ENCODE measurements at places on chromosomes 1 and 21.

GRCh38 chr21:34201001-34201400 is 127.6 kb downstream of the MRPS6 start:
- DNase-seq, result no peak

GRCh38 chr21:44596068-44596725 is 3.9 kb upstream of the KRTAP10-6 start:
- DNase-seq, result no peak

DNA sequence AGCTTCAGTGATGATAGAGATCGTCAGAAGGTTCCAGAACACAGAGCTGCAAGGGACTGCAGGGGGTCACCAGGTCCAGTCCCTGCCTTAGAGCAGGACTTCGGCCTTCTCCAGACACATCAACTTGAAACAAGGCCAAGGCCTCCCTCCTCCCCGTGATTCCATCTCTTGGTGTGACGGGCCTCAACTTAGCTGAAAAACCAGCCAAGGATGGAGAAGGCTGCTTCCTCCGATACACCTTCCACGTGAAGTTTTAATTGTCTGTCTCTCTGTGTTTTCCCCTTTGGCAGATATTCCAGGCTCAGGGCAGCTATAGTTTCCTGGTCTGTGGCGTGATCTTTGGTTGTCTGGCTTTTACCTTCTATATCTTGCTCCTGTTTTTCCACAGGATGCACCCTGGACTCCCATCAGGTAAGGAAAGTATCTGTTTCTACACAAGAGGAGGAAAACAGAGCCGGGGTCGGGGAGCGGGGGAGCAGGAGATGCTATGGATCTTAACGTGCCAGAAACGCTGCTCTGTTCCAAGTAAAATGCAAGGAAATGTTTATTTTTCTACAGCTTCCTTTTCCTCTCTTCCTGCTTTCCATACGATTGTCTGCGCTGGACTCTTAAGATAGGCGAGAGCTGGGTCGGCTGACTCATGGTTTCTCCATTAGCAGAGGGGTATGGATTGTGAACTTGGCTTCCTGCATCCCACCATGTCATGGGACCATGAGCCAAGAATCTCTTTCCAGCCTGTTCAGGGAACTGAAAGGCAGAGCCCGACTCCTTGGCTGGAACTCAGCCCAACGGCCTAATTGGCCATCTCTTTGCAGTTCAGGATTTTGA is 32.8 kb downstream of the ELK4 start:
- DNase-seq, result no peak

DNA sequence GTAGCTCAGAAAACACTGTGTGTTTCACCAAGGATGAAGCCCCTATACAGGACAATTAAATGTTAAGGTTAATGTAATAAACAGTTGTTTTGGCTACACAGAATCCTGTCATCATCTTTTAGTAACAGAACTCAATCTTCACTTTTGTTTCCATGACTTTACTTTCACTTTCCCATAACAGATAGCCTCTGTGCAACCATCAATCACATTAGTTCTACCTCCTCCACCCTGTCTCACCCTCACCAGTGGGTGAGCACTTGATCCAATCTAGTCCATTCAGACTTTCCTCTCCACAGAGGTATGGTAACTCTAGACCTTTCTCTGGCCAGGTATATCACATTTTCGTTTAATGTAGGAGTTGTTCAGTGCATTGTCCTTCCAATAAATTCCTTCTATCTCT is 1018.5 kb downstream of the ADGRL2 start:
- DNase-seq, result no peak

GRCh38 chr1:59354709-59355337 is 57.9 kb downstream of the FGGY start:
- no peak for DNase-seq

DNA sequence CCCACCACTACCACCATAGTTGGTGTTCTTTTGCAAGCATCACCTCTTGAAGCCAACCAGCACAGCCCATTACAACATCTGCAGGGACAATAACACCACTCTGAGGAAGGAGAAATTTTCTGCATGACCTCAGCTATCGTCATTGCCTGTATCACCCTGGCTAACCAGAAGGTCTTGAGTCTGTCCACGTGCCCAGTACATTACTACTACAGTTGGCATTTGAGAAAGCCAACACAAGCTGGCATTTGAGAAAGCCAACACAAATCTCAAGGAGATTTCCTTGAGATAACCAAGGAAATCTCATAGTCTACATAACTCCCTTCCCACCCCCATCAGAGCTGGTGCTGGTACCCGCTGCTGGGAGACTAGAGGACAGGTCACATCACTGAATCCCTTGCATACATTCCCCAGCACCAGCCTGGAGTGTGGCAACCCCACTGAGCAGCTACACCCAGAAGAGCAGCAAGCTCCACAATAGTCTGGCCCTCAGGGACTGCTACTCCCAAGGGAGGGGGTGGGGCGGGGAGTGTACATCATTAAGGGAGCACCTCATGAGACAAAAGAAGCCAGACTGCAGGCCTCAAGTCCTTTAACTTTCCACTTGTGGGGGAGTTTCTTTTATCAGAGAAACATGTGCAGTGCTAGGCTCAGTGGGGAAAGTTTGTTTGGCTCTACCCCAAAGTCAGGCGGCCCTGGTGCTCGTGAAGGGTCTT is 46.0 kb upstream of the GUCA2A start:
- DNase-seq, result no peak

DNA sequence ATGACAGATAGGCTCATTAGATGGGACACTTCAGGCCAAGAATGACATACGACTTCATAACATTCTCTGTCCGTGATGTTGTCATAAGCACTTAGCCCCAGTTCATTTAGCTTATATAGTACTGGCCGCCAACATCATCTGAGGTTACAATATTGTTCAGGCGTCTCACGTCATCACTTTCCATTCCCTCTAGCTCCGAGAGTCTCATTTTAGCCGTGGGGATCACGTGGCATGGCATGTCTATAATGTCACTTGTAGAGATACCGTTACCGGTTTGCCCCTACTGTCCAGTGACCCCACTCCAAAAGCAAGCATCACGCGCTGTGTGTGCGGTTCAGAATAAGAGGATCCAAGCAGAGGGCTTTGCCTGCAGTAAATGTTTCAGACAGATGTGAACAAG is 34.6 kb upstream of the HEATR1 start:
- DNase-seq, result no peak

GRCh38 chr1:167328816-167329483 is 108.3 kb downstream of the POU2F1 start:
- DNase-seq, result no peak

DNA sequence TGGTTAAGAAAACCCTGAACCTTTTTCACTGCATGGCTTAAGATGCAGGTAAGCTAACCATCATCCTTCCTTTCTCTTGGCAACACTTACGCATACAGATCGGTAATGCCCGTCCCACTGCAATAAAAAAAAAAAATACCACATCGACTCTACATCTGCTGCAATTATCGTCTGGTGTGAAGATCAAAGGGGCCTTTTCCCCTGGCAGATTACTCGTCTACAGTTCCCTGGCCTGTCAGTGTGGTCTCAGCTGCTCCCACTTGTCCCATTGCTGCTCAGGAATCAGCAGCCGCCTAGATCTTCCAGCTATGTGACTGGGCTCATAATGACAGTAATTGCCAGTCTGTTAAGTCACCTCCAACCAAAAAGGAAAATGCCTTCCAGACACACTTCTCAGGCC is 133.1 kb downstream of the SETD4 start:
- DNase-seq, result peak; percentile 17

- DNase-seq, result no peak
Observed at GRCh38 chr1:176696109-176696508, 233.1 kb downstream of the PAPPA2 start.

DNA sequence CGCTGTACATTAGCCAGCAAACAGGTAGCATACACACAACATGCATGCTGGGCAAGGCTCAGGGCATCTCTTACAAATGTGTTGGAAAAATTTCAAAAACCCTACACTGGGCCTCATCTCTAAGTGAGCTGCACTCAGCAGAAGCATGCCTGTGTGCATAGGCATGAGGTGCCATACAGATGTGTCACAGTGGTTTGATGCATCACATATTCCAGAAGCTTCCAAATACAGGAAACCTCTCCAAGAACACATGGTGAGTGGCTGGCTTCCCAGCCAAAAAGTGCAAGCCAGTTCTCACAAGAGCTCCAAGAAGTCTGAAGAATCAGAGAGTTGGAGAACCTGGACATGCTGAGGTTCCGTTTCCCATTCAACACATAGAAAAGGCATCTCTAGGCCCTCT is 58.3 kb downstream of the CD46 start:
- DNase-seq, result no peak

DNA sequence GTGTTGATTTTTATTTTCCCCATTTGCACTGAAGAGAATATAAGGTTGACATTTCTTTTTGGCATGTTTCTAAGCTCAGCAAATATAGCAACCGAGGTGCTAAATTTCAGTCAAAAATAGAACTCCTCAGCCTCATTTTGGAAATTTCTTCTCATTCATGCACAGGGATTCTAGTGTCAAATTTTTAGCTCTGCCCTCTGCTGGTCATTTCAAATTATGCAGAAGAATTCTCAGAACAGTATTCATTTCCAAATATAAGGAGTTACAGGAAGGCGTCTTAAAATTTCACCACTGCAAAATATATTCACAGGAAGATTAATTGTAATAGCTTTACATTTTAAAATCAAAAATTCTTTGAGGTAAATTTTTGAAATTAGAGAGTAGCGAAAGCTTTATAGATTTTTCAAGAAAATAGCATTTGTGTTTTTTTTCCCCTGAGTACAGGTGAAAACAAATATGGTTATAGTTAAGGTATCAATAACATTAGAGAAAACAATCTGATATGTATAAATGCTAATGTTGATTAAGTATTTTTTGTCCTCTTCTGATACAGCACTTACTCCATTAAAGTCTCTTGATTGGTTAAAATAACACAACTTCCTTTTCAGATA is 57.9 kb downstream of the FMN2 start:
- DNase-seq, result peak; percentile 20

- DNase-seq, result peak; percentile 24
Observed at GRCh38 chr1:2242814-2243725, 15.0 kb downstream of the SKI start.

GRCh38 chr1:4796161-4797015 is 142.0 kb downstream of the AJAP1 start:
- DNase-seq, result no peak

- no peak for DNase-seq
Observed at GRCh38 chr1:171052977-171053376, 37.7 kb upstream of the FMO3 start.

GRCh38 chr1:24141311-24141997 is 1.5 kb downstream of the IL22RA1 start:
- no peak for DNase-seq

GRCh38 chr1:204858363-204858821 is 12.3 kb upstream of the NFASC start:
- DNase-seq, result no peak

Data from NCI-H1417 treated with DMSO at 0.1 percent for 48 hours (cell line).